NK-92 treated with Interleukin-12 subunit alpha and Interleukin-12 subunit beta, amount 100 ng/mL, for 24 hours (cell line): ENCODE measurements at places on chromosomes 16 and 17.

GRCh38 chr17:3773511-3773910 lies 27.5 kb downstream of the ITGAE start:
- DNase-seq: no peak

GRCh38 chr16:22312897-22313781 lies 15.9 kb downstream of the POLR3E start:
- DNase-seq: no peak

DNA sequence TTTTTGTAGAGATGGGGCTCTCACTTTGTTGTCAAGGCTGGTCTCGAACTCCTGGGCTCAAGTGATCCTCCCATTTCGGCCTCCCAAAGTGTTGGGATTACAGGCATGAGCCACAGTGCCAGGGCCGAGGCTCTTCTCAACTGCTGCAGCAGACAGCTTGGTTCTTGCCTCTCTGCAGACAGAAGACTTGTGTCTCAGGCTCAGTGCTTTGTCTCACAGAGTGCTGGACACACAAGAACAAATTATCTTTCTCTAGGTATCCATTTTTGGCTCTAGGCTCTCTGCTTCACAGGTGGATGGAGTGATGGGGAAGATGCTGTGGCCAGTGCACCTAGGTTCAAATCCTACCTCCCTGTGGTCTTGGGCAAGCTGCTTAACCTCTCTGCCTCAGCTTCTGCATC lies 80.8 kb upstream of the RNU2-1 start:
- DNase-seq: no peak

- no peak for DNase-seq
Measured at GRCh38 chr16:31853291-31853690, 20.3 kb upstream of the ZNF267 start.

DNA sequence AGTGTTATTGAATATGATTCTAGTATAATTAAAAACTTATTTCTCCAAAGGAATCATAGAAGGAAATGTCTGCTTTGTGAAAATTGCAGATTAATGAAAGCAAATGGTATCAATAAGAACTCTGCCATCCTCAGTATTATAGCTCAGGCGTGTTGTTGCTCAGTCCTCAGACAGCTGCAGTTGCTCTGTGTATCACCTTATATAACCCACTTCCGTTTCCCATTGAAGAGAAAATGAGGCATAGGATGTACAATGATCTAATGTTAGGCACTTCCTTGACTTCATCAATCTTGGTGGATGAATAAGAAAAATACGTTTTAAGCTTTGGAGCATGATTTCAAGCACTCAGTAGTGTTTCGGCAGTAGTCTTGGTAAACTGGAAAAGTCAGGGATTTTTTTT lies 14.1 kb downstream of the MFSD11 start:
- no peak for DNase-seq

- DNase-seq: no peak
Measured at GRCh38 chr17:70624211-70624610, 454.9 kb downstream of the KCNJ2 start.

GRCh38 chr17:74307984-74308773 lies 17.8 kb upstream of the KIF19 start:
- DNase-seq: no peak

DNA sequence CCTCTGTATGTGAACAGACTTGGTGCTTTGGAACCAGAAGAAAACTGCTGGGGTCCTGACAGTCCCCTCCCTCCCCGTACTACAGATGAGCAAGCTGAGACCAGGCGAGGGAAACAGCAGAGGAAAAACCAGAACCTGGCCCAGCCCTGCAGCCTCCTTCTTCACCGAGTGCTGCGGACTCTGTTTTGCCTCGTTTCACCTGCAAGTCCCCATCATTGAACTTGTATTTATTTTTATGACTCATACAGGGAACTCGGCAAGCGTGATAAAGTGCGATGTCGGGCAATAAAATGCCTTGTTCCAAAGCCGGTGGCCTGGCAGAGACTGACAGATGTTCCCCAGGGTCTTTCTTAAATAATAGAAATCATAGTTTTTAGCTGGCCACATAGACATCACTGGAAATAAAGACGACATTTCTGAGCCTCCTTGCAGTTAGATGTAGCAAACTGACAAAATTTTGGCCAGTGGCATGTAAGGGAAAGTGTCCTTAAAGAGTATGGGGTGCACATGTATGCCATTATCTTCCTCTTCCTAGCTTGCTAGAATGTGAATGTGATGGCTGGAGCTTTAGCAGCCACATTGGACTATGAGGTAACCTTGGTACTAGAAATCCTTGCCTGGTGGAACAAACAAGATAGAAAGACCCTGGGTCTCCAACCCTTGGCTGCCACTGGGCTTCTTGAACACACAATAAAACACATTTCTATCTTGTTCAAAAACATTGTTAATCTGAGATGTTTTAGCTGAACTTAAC lies 128.6 kb downstream of the IRF8 start:
- DNase-seq: no peak

GRCh38 chr17:72034000-72034399 lies 86.8 kb upstream of the SOX9 start:
- no peak for DNase-seq

GRCh38 chr17:43868226-43868994 lies 21.4 kb downstream of the CD300LG start:
- DNase-seq: no peak

DNA sequence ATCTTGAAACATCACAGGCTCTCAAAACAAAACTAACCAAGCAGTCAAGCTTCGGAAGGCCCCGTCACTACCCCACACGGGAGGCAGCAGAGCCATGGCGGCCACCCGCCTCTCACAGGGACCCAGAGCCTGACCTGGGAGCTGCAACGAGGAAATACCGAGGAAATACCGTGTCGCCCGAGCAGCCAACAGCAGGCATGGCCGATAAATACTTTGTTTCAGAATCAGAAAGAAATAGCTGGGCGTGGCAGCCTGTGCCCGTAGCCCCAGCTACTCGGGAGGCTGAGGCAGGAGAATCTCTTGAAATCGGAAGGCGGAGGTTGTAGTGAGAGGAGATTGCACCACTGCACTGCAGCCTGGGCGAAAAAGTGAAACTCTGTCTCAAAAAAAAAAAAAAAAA lies 6.9 kb downstream of the LMF1 start:
- DNase-seq: no peak

- DNase-seq: no peak
Measured at GRCh38 chr16:52254746-52255145, 292.2 kb downstream of the TOX3 start.

DNA sequence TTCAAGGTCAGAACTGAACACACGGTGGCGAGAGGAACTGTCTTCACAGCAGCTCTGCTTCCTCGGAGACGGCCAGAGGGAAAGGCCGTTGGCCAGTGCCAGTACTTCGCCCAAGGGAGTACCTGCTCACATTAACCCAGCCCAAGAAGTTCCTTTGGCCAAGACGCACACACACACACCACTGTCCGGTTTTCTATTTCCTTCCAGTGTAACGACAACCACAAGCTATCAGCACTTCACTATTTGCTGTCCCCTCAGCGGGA lies 744 bp upstream of the GGNBP2 start:
- no peak for DNase-seq

DNA sequence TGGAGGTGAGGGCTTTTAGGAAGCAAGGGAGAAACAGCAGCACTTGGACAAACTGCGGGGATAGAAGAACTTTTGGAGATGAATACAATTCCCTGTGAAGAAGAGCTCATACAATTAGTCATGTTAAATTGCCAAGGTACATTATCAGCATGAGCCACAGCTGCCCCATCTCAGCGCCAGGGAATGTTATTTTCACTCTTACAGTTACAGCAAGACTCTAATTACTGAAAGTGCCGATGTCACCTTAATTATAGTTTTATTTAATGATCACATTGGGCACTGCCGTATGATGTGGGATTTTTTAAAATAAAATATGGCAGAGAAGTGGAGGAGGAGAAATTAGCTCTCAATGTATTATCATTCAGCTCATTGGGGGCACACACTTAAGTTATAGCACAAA lies 144.8 kb upstream of the MON1B start:
- DNase-seq: no peak

- DNase-seq: no peak
Measured at GRCh38 chr16:3274490-3274889, 8.8 kb upstream of the ZNF263 start.

- DNase-seq: no peak
Measured at GRCh38 chr16:74944466-74944865, 40.5 kb downstream of the WDR59 start.

- no peak for DNase-seq
Measured at GRCh38 chr17:17811381-17812210, 25.2 kb downstream of the SREBF1 start.

DNA sequence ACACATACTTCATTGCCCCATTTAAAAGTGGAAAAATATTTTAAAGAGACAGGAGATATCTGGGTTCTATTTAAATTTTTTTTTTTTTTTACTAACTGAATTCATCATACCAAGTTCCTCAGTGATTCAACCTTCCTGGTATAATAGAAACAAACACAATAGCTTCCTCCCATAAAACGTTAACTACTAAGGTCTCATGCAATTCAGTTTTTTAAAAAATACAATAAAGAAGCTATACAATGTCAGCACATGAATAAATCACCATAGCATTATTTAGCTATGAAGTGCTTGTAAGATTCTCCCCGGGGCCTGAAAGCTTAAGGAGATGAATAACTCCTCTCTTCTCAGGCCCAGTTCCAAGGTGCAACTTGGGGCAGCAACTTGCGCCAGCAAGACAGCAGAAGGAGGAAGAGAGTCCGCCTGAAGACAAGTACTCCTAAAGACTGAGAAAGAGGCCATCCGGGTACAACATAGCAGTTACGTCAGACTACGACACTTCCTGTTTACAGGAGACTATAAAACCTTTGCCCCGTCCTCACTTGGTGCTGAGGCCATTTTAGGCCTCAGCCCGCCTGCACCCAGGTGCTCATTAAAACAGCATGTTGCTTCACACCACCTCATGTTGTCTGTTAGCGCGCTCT lies 81.5 kb downstream of the MYO1D start:
- DNase-seq: no peak

DNA sequence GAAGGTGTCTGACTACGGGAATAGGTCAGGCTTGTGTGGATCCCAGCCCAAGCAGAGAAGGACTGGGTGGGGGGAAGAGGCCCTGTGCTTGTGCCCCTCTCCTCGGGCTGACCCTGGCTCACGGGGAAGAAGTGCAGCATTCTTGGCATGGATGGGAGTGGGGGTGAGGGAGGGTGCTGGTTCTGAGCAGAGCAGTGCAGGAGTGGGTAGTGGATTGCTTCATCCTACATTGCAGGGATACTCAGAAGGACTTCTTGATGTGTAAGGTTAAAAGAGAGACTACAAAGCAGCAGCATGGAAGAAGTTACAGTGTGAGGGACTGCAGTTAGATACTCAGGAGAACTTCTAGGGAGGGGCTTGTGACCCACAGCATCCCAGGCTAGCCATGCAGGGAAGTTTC lies 2.1 kb downstream of the ARHGAP23 start:
- DNase-seq: no peak

DNA sequence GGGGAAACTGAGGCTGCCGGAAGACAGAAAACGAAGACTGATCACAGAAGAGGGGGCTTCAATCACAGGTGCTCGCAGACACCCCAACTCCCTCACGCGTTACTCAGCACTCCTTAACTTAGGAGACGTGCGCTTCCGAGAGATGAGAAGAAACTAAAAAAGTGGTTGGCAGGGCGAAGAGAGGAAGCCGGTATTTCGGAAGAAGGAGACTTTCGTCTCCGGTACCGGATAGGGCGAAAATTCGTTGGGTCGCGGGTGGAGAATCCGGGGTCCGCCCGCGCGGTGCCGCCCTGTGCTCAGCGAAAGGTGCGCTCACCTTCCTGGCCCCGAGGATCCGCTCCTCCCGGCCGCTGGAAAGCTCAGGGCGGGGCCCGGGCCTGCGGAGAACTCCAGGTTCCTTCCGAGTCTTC lies 917 bp upstream of the TBX2 start:
- no peak for DNase-seq

DNA sequence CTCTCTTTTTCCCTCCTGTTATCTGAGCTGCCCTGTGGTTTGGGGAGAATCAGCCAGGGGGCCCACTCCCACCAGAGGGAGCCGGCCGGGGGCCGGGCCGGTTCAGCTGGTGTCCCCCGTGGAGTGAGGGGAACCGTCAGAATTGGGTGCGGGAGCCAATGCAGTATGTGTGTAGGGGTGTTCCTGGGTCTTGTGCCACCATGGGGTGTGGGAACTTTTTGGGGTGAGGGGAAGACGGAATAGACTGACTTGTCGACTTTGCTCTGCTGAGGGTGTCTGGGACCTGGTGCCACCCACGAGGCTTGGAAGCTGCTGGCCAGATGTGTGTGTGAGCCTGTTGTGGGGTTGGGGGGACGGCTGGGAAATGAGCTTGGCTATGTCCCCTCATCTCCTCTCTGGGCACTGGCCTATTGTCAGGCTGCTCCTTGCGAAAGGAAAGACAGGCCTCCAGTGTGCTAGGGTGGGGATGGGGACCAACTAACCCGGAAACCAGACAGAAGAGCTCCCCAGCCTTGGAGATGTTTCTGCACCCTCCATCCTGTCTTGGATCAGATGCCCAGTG lies 9.9 kb downstream of the RARA start:
- DNase-seq: no peak

- no peak for DNase-seq
Measured at GRCh38 chr17:63933598-63933997, 1.5 kb upstream of the CD79B start.

- DNase-seq: no peak
Measured at GRCh38 chr17:44334727-44335126, 10.1 kb upstream of the SLC25A39 start.

DNA sequence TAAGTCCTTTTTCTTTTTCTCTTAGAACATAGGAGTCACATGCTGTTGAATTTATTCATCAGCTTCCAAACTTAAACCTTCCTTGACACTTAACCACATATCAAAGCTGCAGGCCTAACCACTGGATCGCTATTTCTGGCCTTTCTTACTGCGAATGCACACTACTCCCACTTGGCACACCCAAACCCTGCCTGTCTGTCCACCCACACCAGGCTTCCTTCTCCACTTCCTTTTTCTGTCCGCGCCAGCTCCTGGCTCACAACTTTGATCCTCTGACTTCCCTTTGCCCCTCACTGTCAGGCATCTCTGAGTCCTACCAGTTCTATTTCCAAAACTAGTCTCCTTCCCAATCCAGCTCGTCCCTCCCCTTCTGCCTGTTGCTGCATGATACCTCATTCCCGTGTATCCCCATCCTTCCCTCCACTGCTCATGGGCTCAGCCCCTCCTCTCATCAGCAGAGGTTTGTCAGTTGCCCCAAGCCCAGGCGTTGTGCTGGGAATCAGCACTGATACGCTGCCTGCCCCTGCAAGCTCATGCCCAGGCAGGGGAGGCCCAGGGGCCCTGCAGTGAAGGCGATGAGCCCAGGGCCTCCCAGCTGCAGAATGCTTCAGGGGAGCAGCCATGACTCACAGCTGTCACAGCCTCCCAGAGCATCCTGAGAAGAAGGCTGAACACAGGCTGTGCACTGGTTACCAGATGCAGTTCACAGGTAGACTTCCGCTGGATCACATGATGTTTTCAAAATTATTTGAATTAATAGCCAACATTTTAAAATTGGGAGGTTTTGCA lies 179.8 kb downstream of the KATNIP start:
- DNase-seq: no peak

DNA sequence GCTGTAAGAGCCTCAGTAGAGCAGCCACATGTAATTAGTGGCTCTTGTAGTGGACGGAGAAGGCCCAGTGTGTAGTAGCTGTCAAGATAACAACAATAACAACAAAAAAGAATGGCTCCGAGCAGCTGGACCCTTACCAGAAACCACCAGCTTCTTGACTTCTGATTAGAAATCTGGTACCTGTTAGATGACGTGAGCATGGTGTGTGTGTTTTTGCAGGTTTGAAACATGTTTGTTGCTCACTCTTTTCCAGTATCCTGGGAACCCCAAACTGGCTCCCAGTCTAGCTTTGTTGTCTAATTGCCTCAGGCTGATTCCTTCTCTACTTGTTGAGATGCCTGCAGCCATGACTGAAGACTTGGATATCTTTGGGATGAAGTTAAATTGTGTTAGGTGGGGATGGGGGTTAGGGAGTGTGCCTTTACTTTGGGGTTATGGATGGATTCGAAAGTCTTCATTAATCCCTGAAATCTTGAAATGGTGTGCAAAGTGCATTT lies 21.0 kb downstream of the IGF2BP1 start:
- DNase-seq: no peak
